ENCODE measurements at places on chromosomes 2 and 18. TPM values are rescaled to one million over a fixed set of nuclear protein-coding genes. Genes with fewer than 3 reads are reported as not detected.

- H3K4me1 ChIP-seq = peaks cover 7% of the 10 kb centered on the region
- H3K27me3 ChIP-seq = peaks cover 2% of the 10 kb centered on the region
- H3K36me3 ChIP-seq = no peaks in the 10 kb centered on the region
Measured at GRCh38 chr18:79630281-79631095, 49.1 kb upstream of the CTDP1 start.

The CTLA4 gene
- total RNA-seq = 104 TPM

DNA sequence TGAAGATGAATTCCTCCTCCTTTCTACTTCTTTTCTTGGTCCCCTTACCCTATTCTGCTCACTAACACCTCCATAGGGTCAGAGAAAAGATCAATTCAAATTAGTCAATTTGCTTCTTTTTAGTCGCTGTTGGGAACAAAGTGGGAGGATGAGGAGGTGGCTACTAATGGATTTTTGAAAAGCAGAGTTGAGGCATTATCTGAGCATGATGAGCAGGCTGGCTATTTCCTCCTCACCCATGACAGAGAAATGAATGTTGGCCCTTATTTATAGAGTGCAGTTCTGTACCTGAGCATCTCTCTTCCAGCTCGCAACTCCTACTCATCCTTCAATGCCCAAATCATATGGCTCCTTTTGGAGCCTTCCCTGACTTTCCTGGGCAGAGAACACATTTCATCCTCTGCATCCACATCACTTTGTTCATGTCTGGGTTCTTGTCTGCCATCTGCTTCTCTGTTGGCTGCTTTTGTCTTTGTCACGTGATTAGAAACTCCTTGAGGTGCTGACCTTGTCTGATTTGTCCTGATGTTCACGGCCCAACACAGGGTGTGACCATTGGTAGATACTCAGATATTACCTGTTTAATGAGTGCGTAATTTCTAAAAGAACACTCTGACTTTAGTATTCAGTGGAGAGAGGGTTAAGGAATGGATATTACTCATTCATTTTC is 45.9 kb downstream of the CYRIA start:
- no peak for DNase-seq
- peaks cover 31% of the 10 kb centered on the region for H3K4me1 ChIP-seq
- H3K36me3 ChIP-seq = no peaks in the 10 kb centered on the region
- peaks cover 3% of the 10 kb centered on the region for H3K27me3 ChIP-seq

The LRRTM4 gene
- total RNA-seq = not detected

DNA sequence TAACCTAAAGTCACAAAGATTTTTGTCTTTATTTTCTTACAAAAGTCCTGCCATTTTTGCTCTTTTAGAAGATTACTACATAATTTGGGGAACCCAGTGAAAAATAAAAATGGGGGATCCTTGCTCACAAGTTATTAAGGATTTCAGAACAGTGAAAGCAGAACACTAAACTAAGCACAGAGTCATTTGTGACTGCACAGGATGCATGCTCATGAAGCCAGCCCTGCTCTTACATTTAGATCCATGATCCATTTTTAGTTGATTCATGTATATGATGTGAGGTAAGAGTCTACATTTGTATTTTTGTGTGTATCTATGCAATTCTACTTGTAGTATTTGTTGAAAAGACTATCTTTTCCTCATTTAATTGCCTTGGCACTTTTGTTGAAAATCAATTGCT is 21.8 kb downstream of the SP140L start:
- H3K27me3 ChIP-seq = no peaks in the 10 kb centered on the region
- peak overlapping the region; percentile 93 for H3K27ac ChIP-seq
- peaks cover 51% of the 10 kb centered on the region for H3K4me1 ChIP-seq
- no peak for DNase-seq

The EVX2 gene
- not detected for total RNA-seq

The SPATA3 gene
- not detected for total RNA-seq
